Urothelium cell line (cell line): ENCODE measurements at places on chromosomes 2 and 18.

GRCh38 chr2:240121190-240121589 lies 14.9 kb downstream of the COPS9 start:
- no peak for DNase-seq

- no peak for DNase-seq
Measured at GRCh38 chr2:2898744-2899143, 478.9 kb downstream of the EIPR1 start.

DNA sequence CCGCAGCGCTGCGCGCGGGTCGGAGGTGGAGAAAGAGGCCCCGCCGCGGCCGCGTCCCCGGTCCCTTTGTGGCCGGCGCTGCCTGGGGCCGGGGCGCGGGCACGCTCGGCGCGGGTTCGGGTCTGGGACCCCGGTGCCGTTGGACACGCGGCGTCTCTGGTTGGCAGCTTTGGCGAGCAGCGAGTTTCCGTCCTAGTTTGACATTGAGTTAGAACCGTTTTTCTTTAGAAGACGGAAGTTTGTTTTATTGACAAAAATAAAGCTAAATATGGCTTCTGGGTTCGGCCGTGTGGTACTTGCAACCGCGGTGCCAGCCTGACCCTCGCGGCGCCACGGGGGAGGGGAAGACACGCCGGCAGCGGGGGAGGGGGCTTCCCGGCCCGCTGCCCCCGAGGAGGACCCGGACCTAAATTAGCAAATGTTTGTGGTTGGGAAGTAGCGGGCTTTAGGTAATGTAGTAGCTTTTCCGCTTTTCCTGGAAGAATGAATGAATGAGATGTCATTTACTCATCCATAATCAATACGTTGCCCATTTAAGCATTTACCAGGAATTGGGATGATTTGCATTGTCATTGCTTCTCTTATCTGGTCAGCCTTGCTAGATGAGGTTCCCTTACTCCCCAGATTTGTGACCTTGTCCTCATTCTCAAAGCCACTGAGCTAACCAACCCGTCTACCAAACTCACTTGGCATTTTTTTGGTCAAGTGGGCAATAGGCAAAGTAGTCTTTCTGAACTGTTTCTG lies 530 bp downstream of the GALNT1 start:
- peak; percentile 13 for DNase-seq

DNA sequence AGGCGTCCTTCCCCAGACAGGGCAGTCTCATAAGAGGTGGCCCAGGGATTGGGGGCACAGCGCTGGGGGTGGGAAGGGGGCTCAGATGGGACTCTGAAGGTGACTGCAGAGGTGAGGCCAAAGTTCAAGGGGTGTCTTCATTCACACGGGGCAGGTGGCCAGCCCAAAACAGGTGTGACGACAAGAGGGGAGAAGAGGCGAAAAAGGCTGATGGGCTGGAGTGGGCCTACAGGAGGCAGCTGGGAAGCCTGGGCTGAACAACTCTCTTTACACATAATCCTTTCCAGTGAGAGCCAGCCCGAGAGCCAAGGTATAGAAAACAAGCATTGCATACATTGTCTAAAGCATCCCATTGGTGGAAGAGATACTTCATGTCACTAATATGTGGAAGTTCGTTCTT lies 130.9 kb upstream of the ASB18 start:
- DNase-seq: no peak

GRCh38 chr18:40902436-40902835 lies 1052.6 kb upstream of the PIK3C3 start:
- no peak for DNase-seq

GRCh38 chr18:36308711-36309435 lies 11.4 kb downstream of the FHOD3 start:
- no peak for DNase-seq

DNA sequence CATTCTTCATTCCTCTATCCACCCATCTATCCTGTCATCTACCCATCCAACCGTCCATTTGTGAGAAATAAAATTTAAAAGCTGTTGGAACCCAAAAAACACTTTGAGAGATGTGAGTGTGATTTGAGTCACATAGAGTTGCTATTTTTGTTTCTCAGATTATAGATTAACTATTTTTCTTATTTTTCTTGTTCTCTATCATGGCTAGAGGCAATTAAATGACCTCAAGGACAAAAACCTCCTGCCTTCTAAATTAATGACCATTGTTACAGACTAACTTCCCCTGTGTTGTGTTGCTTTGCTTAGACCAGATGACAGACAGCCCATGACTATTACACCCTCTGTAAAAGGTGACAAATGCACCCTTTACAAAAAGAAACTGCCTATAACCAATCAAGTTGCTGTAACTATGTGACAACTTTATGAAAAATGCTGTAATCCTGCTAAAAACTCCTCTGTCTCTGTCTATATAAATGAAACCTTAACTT lies 207.9 kb upstream of the CXCR4 start:
- DNase-seq: no peak
